ENCODE measurements at places on chromosomes 4 and X.

DNA sequence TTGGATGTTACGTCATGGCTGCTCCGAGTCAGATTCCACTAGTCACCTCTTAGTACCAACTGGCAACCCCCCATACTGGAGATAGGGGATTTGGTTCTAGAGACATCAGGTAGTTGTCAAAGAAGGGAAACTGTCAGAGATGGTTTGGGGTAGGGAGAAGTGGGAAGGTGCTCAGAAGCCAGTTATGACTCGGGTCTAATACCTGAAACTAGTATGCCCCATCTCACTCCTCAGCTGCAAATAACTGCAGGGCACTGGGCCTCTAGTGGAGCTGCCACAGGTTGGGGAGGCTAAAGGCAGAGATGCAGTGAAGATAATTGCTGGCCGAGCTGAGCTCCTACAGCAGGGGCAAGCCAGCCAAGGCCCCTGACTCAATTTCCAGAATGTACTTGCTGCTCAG, 30.0 kb downstream of the OTUD6A start:
- DNase-seq, result no peak

GRCh38 chr4:27764526-27764837, 903.8 kb downstream of the STIM2 start:
- no peak for DNase-seq

DNA sequence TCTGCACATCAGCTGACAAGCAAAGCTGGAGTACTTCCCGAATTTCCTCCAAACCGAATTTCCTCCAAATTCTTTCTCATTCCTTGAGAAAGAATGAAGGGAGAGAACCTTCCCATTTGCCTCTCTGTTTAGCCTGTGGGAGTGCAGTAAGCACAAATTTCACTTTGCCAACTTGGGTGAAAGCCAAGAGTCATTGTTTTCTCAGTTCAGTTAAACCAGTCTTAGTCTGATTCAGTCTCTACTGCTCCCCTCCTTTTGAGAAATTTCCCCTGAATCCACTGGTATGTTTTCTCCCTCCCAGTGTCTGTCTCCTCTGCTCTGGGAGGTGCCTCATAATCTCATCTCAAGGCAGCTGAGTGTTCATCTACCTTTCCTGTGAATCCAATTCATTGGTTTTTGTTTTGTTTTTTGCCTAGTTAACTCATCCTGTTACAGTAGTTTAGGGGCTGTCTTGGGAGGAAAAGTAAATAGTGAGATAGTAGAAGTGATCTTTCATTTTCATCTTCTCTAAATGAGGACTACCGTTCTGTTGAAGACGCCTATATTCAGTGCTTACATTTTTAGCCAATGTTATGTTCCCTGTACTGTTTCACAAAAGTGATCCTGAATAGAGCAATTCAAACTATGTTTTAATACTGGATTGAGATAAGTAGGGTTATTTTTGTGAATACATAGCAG, 49.0 kb downstream of the SYTL5 start:
- no peak for DNase-seq

DNA sequence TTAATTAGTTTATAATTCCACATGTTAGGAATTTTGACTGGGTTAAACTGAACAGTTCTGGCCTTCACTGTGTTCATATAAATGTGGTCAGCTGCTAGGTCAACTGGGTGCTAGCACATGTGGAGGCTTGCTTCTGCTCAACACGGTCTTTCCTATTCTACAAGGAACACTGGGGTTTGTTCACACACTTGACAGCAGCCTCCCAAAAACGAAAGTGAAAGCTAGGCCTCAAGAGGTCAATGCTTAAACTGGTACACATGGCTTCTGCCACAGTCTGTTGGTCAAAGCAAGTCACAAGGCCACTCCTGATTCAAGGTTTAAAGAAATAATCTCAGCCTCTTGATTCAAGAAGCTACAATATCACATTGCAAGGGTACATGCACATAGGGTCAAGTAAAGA, 126.5 kb downstream of the QDPR start:
- DNase-seq, result no peak

DNA sequence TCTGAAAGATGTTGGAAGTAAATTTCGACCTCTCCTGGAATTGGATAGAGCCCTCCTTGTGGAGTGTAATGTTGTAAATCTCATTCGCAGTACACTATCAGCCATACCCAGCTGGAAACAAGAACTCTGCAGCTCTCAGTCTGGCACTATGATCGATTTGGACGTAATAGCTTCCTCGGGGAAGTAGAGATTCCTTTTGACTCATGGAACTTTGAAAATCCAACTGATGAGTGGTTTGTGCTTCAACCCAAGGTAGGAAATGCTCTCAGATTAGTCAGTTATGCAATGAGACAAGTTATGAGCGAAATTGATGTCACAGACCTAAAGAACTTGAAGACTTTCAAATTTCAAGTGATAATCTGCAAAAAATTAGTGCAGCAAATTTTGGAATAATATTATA, 103.9 kb downstream of the SYTL5 start:
- no peak for DNase-seq

DNA sequence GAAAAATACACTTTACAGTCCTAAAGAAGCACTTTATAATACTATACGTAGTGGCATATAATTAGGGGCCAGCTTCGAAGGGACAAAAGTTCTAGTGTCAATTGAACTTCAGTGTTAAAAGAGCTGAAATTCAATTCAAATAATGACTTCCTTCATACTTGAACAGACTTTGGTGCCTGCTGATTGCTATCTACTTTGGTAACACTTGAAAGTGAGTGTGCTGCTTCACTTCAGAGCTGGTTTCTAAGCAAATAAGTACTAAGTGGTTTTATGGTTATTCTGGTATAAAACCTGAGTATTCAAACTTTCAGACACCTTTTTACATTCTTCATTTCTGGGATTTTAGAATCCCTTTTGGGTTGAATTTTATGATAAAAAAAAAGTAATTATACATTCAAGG, 107.0 kb downstream of the SLC4A4 start:
- DNase-seq, result no peak

- no peak for DNase-seq
Observed at GRCh38 chr4:113013751-113014150, 35.7 kb upstream of the ANK2 start.

DNA sequence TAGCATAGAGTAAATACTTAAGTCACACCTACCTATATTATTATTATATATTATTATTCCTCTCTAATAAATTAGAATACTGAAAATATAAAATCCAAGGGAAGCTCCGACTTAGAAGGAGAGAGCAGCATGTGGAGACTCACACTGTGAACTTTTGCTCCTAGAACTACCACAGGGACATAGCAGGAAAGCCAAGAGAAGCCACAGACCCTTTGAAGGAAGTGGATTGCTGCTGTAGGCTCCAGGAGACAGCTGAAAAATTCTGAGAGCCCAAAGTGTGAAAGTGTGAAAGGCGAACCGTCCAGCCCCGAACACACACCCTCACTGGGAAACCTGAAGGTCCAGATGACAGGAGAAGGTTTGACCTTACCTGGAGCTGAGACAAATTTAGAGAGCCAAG, 177.0 kb downstream of the FAM13A start:
- DNase-seq, result no peak

DNA sequence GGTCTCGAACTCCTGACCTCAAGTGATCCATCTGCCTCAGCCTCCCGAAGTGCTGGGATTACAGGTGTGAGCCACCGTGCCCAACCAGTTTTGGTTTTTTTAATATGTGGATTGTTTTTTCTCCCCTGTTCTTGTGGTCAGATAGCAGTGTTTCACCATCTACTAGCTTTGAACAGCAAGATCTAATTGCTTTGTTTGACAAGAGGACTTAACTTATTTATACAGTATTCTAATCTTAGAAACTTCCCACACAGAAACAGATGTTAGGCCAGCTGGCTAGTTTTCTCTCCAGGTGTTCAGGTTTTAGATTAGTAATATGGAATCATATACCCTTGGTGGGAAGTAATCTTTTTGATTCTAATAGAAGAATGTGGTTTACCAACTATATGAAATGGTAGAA, 12.9 kb downstream of the ING2 start:
- DNase-seq, result no peak

DNA sequence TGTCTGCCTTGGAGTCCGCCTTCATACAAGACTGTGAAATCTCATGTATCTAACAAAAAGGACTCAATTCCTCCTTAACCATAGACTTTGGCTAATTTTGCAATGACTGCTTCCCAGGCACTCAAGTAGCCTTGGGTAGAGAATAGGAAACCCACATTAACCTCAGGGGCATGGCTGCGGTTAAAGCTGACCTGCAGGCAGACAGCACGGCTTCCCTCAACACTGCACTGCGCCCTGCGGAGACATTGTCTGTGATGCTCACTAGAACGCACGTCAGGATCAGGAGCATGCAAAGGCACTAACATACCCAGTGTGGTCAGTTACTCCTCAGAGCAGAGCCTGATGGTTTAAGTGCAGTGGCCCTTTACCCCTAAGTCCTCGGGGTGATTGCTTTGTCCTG, 10.3 kb upstream of the GPR143 start:
- DNase-seq, result no peak

DNA sequence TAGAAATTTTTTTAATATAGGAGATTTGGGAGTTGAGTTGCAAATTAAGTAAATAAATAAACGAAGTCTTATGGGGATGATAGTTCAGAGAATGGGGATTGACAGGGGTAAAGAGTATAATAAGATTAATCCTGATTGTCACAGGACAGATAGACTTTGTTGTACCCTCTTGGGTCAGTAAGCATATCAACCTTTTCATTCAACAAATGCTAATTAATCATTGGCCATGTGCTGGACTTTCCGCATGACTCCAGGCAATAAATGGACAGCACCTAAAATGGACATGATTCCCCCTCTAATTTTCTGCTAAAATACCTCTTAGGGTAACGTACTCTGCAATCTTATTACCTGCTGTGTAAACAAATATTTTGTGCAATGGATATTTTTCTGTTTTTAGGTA, 1331.1 kb upstream of the ADGRL3 start:
- DNase-seq, result no peak

- no peak for DNase-seq
Observed at GRCh38 chr4:40306226-40306625, 28.9 kb upstream of the CHRNA9 start.

DNA sequence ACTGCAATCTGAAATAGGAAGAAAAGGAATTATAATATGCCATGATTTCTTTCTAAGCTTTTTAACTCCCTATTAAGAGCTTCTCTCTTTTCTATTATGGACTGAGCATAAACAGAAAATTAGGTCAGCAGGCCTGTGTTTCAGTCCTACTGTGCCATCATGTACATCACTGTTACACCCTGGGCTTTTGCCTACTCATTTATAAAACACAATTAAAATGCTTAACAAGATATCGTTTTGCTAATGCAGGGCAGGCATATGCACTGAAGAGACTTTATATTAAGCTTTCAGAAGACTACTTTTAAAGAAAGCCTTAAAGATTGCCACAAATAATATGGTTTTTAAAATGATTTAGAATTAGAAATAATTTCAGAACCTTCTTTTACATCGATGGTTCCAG, 828 bp upstream of the BBS12 start:
- DNase-seq, result no peak

- no peak for DNase-seq
Observed at GRCh38 chr4:161816958-161817357, 346.8 kb downstream of the FSTL5 start.

DNA sequence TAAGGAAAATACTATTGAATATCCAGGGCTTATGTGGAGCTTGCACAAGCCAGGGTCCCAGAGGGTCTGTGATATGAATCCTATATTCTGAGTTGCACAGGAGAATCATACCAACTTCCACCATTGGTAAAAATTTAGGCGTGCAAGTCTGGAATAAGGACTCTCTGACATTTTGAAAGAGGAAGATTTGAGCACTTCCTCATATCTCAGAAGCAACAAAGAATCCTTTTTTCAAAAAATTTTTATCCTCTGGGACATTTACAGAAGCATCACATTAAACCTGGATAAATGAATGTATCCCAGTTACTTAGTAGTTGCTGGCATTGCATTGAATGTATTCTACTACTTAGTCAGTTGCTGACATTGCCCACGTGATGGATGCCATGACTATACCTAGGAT, 24.2 kb upstream of the CAMK2D start:
- DNase-seq, result no peak
